Activated CD4-positive, alpha-beta T cell treated with anti-CD3 and anti-CD28 coated beads, Interleukin-2, amount 50 U/mL, for 48 hours (primary cell): ENCODE measurements at places on chromosomes 6 and 20.

DNA sequence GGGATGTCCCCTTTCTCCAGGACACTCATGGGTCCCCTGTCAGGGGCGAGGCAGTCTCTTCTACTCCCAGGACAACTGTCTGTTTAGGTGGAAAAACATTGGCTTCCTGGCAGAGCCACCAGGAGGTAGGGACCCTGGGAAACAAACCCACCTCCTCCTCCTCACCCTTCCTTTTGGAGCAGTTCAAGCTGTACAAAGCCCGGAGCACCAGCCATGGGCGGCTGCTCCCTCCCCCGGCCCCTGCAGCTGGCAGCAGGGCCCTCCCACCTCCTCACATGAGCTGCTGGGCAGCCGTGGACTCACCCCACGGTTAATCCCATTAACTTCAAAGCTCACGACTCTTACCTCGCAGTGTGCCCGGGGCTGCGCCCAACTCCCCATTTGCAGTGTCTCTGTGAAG lies 48.6 kb downstream of the CDH4 start:
- DNase-seq, result no peak

- DNase-seq, result no peak
Observed at GRCh38 chr6:136403110-136403980, 113.7 kb upstream of the BCLAF1 start.

DNA sequence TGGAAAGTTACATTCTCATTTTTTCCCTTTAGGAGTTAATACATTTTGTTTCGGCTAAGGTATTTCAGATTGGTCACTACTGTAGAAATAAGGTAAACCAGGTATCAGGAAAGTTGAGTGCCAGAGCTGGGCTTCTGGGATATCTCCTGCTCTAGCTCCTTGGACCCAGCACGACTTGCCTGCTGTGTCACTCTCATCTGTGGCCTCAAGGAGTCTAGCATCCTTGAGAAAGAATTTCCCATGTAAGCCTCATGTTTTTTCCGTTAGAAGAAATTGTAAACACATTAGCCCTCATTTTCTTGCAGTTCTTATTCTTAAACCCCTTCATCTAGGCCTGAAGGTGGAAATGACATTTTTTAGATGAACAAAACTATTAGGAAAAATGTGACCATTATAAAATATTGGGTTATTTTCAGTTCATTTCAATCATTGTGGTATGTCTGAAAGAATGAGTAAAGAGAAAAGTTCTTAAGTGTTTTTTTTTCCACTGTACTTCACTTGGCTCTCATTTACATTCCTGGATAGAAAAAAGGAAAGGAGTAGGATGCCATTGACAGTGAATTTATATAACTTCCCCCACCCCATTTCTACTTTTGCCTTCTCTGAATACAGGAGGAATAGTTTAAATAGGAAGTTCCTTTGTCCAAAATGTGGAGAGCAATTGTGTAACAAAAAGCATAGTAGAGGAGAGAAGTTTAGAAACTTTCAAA lies 46.7 kb downstream of the CD2AP start:
- no peak for DNase-seq

DNA sequence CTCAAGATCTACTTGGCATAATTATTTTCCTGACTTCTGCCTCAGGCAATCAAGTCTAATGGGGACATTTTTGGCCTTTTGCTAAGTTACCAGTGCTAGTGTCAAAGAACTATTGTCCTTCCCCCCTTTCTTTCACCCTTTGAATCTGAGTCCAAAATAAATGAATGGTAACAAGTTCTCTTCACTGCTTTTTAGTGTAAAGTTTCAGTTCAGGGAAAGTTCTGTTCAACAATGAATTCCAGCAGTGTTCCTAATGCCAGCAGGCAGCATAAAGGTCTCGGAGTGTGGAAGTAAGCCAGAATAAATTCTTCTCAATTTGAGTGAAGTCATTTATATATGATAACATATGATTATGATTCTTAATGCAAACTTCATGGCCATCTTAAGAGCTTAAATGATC lies 20.8 kb upstream of the TSPYL1 start:
- DNase-seq, result no peak

DNA sequence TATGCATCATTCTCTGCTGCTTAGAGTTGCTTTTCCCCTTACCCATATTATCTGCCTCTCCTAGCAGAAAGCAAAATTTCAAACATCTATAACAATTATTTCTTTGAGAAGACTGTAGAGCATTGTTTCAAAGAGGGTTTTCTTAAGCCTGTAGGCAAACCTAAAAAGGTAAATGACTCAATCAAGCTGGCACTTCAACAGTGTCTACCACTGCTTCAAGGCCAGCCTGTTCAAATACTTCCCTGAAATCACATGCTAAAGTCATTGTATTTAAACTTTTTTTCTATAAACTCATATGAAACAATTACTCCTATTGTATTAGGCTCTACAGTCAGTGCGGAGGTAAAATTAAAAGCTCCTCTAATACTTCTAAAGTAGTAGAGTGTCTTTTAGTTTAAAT lies 87.1 kb downstream of the OGFRL1 start:
- no peak for DNase-seq

- no peak for DNase-seq
Observed at GRCh38 chr6:859936-860335, 167.0 kb upstream of the EXOC2 start.

DNA sequence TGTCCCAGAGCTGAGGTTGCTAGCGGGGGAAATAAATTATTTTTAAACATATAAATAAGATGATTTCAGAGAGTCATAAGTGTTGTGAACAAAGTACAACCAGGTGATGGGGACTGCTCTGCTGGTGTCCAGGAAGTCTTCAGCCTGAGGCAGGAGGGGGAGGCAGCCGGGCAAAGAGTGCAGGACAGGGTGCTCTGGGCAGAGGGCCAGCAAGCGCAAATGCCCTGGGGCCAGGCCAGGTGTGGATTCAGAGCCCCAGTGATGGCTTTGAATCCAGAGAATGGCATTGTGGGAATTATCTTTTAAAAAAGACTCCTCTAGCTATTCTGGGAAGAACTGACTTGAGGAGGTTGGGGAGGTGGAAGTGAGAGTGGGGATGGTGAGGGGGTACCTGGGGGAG lies 1.6 kb downstream of the CLPSL1 start:
- no peak for DNase-seq

GRCh38 chr6:98971303-98971702 lies 23.6 kb upstream of the FBXL4 start:
- DNase-seq, result no peak

GRCh38 chr20:52676283-52676995 lies 295.7 kb upstream of the TSHZ2 start:
- DNase-seq, result no peak

GRCh38 chr6:13248053-13248452 lies 80.3 kb downstream of the TBC1D7 start:
- DNase-seq, result no peak

- no peak for DNase-seq
Observed at GRCh38 chr6:27874016-27874415, 38.2 kb downstream of the OR2B2 start.

DNA sequence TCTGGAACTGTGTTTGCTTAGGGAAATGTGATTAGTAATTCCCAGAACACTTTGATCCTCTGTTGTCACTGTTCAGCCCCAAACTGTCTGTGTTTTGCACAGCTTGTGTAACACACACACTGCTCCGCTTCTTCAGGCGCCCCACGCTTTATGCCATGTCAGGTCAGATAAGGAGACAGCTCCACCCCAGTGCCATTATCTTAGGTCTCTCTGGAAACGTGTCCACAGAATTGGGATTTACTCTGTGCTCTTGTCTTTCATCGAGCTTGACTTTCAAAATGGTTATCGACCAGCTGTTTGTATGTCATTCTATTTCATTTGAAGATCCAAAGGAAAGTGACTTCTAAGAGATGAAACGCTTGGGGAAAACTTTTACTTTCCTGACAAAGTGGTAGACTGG lies 106.4 kb upstream of the SSTR4 start:
- no peak for DNase-seq

DNA sequence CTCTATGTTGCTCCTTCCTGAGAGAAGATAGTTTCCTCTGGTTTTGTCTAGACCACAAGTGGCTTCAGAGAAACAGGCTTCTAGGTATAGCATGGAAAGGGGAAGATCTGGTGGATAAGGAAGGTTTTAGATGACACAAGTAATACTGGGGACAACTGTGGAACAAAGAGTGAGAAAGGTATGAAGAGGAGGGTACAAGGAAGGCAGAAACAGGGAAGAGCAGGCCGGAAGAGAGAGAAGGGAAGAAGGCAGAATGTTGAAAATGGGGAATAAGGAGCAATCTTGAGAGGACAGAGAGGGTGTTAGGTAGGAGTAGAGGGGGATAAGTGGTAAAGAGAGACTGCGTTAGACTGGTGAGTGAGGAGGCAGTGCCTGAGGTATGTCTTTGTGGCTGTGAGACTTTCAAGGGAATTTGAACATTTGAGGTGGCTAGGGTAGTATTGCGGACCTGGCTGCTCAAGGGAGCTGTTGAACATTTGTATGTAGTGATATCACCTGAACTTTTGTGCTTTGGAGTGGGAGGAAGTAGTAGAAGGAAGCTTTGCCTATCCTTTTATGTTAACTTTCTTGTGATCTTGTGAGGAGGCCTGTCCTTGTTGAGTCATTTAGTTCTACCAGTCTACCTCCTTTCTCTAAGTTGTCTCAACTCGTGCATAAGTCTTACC lies 69.5 kb downstream of the FOXO3 start:
- no peak for DNase-seq

DNA sequence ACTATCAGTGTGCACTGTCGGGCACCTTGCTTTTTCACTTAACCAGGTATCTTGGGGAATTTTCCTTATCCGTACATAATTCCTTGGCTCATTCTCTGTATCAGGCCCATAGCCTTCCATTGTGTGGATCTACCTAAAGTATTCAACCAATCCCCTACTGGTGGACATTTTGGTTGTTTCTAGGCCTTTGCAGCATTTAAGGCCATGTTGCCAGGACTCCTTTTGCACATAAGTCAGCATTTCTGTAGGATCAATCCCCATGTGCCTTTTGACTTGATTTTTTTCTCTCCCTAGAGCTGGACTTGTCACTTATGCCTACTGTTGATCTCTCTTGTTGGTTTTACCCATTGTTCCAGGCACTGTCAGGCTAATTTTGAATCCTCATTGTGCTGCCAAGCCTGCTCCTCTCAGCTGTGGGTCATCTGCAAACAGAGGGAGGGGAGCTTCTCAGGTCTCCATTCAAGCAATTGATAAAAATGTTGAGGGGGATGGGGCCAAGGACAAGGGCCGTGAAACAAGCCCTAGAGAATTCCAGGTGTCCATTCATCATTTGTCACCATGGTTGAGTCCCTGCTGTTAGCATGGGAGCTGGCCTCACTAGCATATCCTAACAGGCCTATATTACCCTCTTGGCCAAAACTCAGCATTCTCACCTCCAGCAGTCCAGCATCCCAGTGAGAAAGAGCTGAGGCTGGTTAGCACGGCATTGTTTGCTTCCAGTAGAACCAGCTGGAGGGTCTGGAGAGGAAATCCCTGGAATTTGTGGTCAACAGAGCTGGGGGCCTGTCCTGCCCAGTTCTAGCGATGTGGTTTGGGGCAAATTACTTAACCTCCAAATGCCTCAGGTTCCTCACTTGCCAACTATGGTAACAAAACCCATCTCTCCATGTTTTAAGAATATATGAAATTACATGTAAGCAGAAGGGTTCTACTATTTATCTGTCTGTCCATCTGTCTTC lies 178.4 kb downstream of the MRPL14 start:
- no peak for DNase-seq

DNA sequence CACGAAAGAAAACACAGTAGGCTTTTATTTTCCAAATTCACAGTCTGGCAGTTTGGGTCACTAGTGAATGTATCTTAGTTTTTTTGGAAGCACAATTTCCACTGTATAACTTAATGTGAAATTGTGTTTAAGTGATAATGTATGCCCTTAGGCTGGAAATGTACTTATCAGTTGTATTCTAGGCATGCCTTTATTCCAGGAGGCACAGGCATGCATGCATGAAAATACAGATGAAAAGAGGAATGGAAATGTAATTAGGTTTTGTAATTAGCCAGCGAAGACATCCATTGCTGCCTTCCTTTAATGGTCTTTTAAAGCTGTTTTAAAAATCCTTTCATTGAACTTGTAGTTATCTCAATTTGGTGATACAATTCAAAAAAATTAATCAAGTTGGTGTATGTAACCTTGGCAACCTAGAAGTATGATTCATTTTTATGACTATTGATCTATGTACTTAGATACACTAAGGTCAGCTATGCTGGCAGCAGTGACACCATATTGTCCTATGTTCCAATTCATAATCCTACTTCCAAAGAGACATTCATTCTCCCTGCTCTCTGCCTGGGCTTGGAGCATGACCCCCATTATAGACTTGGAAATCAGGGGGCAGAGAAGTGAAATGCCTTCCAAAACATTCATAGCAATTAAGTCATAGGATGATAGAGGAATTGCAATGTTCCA lies 73.1 kb downstream of the SNAP25 start:
- DNase-seq, result no peak

GRCh38 chr20:4569092-4569491 lies 152.6 kb upstream of the PRND start:
- no peak for DNase-seq

GRCh38 chr6:34047913-34048867 lies 97.7 kb downstream of the GRM4 start:
- DNase-seq, result no peak

GRCh38 chr6:97102145-97102790 lies 177.7 kb downstream of the KLHL32 start:
- DNase-seq, result no peak

DNA sequence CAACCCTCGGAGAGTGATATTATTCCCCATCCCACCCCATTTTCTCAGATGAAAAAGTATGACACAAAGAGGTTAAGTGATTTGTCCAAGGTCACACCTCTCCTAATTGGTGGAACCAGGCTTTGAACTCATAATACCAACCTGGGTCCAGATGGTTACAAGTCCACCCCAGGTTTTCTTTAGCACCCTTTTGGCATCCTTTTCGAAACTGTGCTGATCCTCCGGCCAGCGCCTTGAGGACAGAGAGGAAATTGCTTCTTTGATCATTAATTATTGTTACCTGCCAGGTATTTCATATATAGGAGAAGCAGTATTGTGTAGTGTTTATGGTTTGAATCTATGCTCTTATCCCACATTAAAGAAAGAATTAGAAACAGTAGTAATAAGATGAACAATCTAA lies 29.3 kb upstream of the PDYN start:
- no peak for DNase-seq

DNA sequence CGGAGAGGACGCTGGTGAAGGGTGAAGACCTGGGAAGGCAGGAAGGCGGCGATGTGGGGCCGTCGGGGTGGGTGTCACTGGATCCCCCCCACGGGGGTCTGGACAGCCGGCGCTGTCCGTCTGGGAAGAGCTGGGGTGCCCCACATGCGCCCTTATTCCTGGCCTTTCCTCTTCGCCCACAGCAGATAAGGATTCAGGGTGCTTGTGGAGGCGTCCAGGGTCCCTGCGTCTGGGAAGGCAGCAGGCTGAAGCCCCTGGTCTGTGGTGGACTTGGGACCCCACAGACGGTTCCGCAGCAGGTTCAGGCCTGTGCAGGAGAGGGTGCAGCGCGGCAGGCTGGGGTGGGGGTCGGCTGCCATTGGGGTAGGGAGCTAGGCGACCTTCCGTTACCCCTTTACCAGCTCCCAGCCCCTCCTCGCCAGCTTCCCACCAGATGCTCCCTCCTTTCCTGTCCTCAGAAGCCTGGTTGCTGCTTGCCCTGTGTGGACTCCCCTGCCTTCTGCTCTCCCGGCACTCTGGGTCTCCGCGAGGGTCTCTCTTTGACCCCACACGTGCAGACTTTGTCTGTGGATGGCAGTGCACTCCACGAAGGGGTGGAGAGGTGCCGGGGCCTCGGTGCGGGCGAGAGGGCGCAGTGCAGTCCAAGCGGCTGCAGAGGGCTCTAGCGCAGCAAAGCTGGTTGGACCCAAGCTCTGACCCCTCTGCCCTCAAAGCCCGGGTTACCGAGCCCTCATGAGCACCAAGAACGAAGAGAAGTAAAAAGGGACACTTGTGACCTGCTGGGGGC lies 2.1 kb upstream of the GATA5 start:
- DNase-seq, result no peak

GRCh38 chr6:52364480-52365166 lies 2.7 kb downstream of the PAQR8 start:
- DNase-seq, result no peak
